ENCODE measurements at places on chromosomes 7 and 10.

DNA sequence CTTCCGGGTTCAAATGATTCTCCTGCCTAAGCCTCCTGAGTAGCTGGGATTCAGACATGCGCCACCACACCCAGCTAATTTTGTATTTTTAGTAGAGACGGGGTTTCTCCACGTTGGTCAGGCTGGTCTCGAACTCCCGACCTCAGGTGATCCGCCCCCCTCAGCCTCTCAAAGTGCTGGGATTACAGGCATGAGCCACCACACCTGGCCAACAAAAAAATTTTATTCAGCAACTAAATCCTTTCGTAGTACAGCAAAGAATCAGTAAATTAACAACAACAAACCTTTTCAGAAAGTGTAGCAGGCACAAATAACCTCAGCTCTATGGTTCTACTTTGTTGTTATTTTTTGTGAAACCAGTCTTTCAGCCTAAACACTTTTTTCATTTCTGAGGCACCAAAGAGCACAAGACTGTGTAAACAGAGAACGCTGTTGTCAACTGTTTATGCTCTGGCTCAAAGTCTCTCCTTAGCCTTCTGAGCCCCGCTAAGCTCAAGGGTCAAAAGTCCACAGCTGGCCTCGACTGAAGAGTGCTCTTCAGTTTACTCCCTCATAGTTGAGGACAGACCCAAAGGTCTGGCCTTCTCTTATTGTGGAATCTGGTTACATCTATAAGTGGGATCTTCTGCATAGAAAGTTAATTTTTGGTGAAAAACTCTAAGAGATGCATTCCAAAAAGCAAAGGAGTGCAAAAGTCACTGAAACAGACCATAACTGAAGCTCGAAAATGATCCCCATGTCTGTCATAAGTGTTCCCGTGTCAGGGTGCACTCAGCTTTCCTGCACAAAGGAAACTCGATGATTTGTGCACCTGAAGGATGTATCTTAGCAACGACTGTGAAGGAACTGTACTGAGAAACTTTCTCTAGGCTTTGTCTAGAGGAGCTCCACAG is 24.6 kb upstream of the DDX50 start:
- no peak for DNase-seq

GRCh38 chr10:123421461-123421860 is 244.7 kb upstream of the GPR26 start:
- no peak for DNase-seq

DNA sequence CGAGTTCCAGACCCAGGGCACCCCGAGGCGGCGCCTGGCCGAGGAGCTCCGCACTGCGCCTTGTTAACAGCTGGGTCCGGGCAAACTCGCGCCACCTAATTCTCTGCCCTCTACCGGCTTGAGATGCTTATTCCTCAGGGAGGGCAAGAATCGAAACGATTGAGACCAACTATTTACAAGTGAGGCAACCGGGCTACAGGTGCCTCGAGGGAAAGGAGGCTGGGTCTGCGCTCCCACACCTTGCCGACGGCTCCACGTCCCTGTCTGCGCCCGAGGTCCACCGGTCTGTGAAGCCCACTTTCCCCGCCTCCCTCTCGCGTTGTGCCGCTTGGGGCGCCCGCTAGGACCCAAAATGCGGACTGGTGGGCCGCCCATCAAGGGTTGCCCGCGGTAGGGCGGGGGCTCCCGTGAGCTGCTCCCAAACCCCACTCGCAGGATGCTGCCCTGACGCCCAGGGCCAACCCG is 527 bp downstream of the AKR1B1 start:
- DNase-seq = peak; percentile 6

DNA sequence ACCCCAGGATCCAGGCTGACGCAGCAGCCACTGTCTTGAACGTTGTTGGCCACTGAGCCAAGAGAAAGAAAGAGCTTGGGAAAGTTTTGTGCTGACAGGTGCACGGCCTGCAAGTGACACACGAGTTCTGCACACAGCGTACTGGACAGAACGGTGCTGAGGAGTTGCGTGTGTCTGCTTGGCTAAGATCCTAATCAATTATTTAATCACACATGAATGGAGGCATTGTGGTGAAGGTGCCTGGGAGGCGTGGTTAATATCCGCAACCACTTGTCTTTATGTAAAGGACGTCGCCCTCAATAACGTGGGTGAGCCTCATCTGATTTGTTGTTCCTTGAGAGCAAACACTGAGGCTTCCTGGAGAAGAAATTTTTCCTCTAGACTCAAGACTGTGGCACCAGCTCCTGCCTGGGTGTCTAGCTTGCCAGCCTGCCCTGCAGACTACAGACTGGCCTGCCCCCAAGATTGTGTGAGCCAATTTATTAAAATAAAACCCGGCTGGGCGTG is 16.6 kb upstream of the GNA12 start:
- DNase-seq = no peak

DNA sequence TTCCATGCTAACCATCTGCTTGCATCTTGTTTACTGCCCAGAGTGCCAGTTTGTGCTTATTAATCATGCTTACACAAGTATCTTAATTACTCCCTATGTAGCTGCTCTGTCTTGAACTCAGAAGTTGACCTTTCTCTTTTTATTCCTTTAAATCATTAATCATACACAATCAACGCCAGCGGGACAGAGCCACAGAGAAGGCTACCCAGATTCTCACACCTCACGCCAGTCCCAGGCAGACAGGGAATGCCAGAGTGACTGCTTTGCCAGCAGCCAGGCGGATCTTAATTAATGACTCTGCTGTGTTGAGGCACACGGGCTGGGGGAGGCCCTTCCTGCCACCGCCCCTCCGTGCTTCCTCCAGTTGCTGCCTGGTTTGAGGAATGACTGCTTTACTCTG is 229.4 kb downstream of the LRMDA start:
- DNase-seq = no peak

DNA sequence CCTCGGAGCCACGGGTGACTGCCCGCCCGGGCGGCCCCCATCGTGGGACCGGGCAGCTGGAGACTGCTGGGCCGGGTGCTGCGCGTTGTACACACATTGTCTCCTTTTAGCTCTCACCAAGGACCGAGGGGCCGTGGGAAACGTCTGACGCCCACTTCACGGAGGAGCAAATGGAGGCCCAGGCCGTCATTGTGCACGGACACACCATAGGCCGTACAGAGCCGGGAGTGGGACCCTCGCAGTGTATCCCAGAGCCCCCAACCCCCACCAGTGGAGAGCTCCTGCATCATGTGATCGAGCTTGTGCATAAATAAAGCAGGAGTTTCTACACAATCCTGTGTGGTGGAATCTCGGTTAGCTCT is 722 bp downstream of the DENND10 start:
- DNase-seq = no peak

DNA sequence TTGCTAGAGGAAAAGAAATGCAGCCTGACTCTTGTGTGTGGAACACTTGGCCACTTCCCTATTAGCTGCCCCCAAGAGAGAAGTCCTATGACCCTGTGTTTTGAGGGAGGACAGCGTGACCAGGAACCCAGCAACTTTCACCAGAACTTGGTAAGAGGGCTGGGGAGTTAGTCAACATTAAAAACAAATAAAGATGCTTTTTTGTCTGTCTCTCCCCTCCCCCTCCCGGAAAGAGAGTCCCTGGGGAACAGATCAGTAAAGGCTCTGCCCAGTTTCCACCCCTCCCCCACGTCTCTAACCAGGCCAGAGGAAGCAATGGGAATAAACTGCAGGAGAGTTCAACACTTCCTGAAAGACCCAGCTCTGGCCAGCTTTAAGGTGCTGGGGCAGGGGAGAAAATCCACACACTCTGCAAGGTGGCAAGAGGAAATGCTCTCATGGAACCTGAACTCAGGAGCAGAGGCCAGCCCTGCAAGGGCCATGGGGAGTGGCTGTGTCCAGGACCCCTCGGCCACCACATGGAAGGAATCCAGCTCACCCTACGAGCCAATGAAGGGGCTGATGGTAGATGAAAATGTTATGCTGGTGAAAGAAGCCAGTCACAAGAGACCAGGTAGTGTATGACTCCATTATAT is 21.5 kb downstream of the SH3PXD2A start:
- DNase-seq = no peak

- no peak for DNase-seq
These were observed 482.3 kb downstream of the SORCS1 start for GRCh38 chr10:106682175-106682574.

- DNase-seq = no peak
These were observed 26.7 kb downstream of the ELMO1 start for GRCh38 chr7:37421861-37422500.

- no peak for DNase-seq
These were observed 179.1 kb downstream of the PRKCQ start for GRCh38 chr10:6400821-6401465.

GRCh38 chr7:51082096-51082840 is 234.3 kb downstream of the COBL start:
- DNase-seq = no peak

GRCh38 chr7:3075441-3075840 is 31.8 kb upstream of the CARD11 start:
- no peak for DNase-seq

- no peak for DNase-seq
These were observed 32.6 kb downstream of the PLAC9 start for GRCh38 chr10:80165173-80165572.

GRCh38 chr7:123763191-123763661 is 14.4 kb upstream of the WASL start:
- DNase-seq = no peak

- DNase-seq = no peak
These were observed 37.5 kb downstream of the AHCYL2 start for GRCh38 chr7:129262324-129262723.

DNA sequence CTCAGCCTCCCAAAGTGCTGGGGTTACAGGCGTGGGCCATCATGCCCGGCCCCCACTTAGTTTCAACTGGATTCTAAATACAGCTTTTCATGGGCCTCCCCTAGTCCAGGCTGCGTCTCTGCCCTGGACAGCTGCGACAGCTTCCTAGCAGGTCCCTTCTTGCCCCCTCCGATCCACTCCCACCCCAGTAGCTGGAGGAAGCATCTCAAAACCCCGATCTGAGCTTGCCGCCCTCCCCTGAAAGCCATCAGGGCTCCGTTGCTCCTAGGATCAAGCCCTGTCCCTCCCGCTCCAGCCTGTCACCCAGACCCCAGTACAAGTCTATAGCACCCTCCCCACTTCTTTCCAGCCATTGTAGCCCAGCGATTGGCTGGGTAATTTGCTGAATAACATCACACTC is 64.5 kb downstream of the VWA2 start:
- DNase-seq = no peak

GRCh38 chr7:46707973-46708372 is 786.9 kb upstream of the IGFBP3 start:
- no peak for DNase-seq

GRCh38 chr10:84342584-84342983 is 14.2 kb downstream of the CCSER2 start:
- DNase-seq = no peak

DNA sequence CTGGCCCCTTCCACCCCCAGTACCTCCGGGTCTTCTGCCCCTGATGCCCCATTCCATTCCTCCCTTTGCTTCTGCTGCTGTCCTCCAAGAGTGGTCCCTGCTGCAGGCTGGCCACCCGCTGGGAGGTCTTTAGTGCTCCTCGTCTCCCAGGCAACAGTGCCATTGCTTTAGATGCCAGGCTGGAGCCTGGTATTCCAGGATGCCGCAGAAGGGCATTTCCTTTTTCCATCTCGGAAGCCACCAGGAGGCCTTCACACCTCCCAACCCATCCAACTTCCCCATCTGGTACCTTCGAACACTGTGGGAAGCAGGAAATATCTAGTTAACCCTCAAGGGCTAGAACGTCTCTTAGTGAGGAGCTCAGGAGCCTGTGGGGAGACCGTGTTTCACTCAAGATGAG is 92.9 kb upstream of the DUSP5 start:
- no peak for DNase-seq

DNA sequence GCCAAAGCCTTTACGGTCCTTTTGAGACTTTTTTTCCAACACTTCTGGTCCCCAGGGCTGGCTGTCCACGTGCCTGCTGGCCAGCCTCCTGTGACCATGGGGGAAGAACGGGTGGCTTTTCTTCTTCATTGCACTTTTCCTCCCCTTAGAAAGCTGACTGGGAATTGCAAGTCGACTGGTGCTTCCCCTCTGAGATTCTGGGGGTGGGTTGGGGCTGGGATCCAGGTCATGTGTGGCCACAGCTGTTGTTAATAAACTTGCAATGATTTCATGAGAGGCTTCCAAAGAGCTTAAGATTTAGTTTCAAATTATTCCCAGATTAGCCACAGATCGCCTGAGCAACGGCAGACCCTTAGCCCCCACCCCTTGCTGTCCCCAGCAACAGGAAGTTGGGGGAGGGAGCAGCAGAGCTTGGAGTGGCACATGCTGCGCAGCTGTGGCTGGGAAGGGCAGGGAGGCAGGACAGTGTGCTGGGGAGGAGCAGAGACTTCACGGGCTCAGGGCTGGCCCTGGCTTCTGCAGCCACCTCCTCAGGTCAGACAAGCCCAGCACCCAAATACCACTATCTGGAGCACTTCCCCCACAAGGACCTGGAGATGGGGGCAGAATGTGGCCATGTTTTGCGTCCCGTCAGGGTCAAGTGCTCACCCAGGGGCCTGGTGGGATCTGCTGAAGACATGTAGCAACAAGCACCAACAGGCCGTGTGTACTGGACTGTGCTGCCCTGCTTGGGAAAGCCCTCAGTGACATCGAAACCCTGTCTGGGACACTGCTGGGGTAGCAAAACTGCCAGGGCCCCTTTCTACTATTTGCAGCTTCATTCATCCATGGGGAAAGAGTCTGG is 147.1 kb downstream of the RNF216 start:
- no peak for DNase-seq

GRCh38 chr10:36555036-36555435 is 570.4 kb upstream of the ANKRD30A start:
- DNase-seq = no peak

DNA sequence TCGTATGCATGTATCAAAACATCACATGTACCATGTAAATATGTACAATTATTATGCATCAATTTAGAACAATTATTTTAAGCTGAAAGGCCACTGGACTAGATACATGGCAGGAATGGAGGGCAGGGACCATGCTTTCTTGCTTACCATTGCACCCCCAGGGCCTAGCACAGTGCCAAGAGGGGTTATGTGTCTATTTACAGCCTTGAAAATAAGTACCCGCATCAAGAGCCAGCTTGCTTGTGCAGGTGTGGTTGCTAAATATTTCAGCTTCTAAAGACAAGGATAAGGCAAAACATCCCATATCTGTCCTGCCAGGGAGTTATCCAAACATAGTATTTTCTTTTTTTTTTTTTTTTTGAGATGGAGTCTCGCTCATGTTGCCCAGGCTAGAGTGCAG is 14.7 kb upstream of the OAT start:
- DNase-seq = no peak

- DNase-seq = no peak
These were observed 126.4 kb downstream of the PAXIP1 start for GRCh38 chr7:154876516-154876915.

DNA sequence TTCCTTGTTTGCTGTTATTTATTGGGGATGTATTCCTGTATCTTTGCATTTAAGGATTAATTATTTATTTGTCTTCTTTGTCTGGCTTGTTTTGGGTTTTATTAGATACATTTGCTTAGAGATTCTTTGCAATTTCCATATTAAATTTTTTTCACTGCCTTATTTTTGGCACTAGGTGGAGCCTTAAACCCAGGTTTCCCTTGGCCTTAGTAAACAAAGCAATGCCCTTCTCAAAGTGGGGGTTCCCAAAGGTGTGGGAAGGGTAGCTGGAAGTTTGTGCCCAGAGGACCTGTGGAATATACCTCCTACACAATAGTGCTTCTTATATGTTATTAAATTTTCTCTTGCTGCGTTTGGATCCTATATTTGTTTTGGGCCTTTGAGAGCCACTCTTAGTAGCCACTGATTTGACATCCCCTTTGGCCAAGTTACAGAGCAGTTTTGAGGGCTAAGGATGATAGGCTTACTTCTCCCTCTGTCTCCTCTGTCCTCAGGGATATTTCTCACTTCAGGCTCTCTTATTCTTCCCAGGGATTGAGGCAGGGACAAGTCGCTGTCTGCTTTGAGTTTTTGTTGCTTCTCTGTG is 162.3 kb downstream of the ITGB1 start:
- DNase-seq = no peak

GRCh38 chr7:13327669-13328068 is 640.2 kb downstream of the ARL4A start:
- DNase-seq = no peak
